Breast epithelium (tissue), 4 donors: ENCODE measurements at places on chromosomes 3 and 15. TPM values are rescaled to one million over a fixed set of nuclear protein-coding genes. Genes with fewer than 3 reads are reported as not detected.

The ANKDD1A gene
- 7.2 TPM for total RNA-seq

The MESP2 gene
- total RNA-seq: not detected

The RNF13 gene
- 95.0 TPM for total RNA-seq

The FOXL2 gene
- total RNA-seq: not detected

The RTP3 gene
- total RNA-seq: not detected

The SAXO2 gene
- 2.3 TPM for total RNA-seq

The CCDC54 gene
- total RNA-seq: not detected

The SEC11A gene
- total RNA-seq: 121 TPM

The GABRR3 gene
- total RNA-seq: not detected

The IL5RA gene
- 0.48 TPM for total RNA-seq

The WDR93 gene
- total RNA-seq: 0.80 TPM

DNA sequence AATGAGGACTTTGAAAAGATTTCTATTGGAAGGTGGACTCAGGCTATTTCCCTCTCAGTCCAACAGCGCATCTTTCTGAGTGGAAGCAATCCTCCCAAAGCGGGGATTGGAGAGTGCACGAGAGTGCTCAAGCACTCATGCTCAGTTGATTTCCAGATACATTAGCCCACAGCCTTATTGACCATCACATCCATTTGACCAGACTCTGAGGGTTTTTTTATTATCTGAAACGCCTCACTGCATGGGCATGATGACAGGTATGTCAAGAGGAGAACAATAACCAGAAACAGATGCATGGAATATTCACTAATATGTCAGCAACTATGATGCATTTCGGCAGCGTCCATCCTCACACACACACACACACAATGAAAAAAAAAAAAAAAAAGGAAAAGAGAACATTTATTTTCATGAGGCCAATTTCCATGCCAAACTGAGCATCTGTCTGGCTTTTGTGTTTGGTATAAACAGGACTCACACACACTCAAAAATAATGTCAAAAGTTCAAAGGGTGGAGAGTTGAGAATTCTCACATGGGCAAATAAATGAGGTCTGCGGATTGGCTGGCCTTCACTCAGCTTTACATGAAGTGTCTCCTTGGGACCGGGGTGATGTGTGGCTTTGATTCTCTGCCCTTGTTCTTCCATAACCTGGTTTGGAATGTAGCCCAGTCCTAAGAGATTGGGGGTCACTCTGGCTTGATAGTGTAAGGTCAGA, 371.6 kb downstream of the MCTP2 start:
- DNase-seq: no peak

GRCh38 chr3:156507285-156507684, 47.6 kb downstream of the SSR3 start:
- no peak for DNase-seq

DNA sequence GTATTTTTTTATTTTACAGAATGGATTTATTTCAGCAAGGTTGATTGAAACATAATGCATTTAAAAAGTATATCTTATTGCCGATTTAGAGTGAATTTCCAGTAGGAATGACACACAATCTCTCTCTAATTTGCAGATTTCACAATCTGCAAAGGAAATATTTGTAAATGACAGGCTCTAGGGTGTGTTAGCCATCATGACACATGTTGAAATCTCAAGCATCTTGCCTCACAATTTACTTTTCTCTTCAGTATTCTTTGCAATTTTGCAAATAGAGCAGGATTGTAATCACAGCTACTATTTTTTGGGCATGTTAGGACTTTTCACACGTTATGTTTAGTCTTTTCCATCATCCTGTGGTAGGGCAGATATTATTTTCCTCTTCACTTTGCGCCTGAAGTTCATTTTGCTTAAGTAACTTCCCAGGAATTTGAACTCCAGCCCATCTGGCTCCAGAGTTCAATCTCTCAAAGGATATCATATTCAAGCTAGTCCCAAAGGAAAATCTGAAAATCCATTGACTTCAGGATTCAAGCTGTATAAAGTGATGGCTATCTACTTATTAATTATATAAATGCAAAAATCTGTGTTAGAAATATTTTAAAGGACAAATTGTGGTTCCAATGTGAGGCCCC, 55.4 kb downstream of the ATP13A4 start:
- no peak for DNase-seq

DNA sequence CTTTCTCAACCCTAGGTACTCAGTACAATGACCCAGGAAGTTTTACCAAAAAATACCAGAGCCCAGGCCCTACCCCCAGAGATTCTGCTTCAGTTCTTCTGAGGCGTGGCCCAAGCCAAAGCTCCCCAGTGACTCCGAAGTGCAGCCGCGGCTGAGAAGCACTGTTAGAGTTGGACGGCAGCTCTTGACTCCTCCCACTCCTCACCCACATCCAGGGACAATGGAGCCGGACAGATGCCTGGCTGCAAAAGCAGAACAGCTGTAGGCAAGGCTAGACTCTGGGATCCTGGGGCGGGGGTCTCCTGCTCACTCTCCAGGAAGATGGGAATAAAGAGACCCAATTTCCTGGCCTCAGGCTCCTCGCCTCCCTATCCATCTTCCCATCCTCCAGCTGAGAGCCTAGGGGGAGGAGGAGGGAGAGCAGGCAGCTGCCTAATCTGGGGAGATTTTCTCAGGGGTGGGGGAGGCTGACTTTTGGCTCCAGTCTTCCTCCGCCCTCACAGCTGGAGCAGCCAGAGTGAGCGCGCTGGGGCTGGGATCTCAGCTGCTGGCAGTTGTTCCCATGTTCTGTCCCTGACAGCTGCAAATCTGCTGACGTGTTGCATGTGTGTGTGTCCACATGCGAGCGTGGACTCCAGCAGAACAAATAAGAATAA, 223.8 kb downstream of the OPA1 start:
- peak; percentile 69 for DNase-seq

GRCh38 chr15:59657635-59658125, 365 bp upstream of the GTF2A2 start:
- no peak for DNase-seq

- DNase-seq: no peak
Measured at GRCh38 chr3:47892286-47893040, 89.5 kb downstream of the DHX30 start.

- DNase-seq: no peak
Measured at GRCh38 chr3:15630646-15631350, 29.3 kb downstream of the BTD start.

GRCh38 chr15:58690703-58691102, 58.8 kb downstream of the ADAM10 start:
- no peak for DNase-seq

GRCh38 chr3:141129049-141129448, 77.9 kb downstream of the SPSB4 start:
- DNase-seq: no peak

- DNase-seq: no peak
Measured at GRCh38 chr3:194872669-194872977, 186.9 kb downstream of the FAM43A start.

DNA sequence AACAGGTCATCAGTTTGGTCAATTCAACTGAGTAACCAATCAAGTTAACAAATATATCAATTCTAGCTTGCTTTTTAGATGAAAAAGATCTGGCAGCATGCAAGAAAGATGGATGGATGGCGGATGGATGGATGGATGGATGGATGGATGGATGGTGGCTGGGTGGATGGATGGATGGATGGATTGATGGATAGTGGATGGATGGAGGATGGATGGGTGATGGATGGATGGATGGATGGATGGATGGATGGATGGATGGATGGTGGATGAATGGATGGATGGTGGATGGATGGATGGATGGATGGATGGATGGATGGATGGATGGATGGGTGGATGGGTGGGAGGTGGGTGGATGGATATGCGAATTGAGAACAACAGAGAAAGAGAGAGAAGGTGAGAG, 303.7 kb upstream of the IGF1R start:
- no peak for DNase-seq

DNA sequence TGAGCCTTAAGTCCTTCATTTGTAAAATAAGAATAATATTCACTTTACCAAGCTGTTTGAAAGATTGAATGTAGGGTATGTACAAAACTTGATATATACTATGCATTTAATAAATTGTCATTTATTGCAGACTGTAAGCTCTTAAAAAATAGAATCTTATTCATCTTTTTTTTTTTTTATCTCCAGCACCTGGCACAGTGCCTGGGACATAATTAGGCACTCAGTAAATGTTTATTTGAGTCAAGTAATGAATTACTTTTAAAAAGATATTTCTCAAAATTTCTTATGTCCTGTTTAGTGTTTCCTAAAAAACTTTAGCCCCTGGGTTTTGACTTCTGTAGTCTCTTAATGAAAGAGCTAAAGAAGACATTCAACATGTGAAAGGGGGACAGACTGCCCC, 71.7 kb downstream of the TOP2B start:
- DNase-seq: no peak

DNA sequence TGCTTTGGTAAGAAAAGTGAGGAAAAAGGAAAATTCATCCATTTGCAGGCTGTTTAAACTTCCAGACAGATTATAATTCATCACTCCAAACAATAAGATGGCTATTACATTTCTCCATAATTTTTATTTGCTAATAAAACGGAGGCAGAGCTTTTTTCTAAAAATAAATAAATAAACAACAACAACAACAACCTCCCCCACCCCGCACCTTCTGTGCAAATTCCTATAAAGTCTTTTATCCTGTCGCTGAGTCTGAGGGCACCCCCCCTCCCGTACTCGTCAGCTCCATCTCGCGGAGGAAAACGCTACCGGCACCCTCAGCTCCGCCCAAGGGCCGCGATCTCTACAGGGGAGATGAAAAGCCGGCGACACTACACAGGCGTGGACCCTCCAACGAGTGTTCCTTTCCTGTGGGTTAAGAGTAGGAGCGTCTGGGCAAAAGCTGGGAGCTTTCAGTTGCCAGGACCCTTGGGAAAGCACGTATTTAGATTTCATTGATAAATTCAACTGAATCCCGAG, 1.0 kb upstream of the ATP1B3 start:
- peak; percentile 85 for DNase-seq

- no peak for DNase-seq
Measured at GRCh38 chr3:77038930-77039605, 831 bp upstream of the ROBO2 start.

DNA sequence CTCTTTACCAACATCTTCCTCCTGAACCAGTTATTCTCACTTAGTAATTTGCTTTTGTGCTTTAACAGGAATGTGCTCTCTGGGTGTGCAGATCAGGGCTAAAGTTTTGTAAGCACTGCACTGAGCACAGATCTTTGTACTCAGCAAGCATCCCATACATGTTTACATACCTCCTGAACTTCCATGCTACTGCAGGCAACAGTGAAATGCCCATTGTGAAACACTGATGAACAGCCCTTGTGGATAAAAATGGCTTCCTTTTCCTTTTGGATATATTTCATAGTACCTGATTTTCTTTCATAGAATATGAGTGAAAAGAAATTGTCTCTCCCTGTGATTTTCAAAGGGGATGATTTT, 855.9 kb downstream of the MCTP2 start:
- DNase-seq: no peak

GRCh38 chr15:63018639-63019038, 23.9 kb upstream of the TPM1 start:
- DNase-seq: no peak

- no peak for DNase-seq
Measured at GRCh38 chr15:98581715-98582114, 66.6 kb upstream of the IGF1R start.

GRCh38 chr3:131406274-131406673, 24.7 kb downstream of the NUDT16 start:
- no peak for DNase-seq

DNA sequence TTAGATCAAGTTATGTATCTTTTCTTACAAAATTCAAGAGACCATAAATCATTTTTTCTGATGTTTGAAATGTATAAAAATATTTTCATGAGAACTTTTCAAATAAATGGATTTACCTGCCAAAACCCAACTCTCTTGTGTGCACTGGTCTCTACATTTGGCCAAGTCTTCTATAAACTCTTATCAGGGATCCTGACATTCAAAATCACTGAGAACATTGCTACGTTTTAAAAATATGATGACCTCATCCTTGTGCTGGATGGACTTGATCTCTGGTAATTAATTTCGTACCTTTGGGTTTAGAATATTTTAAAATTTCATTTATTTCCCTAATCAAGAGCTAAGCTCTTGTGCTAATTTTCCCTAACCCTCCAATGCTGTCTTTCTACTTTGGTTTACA, 127.4 kb downstream of the ATP8B4 start:
- no peak for DNase-seq

GRCh38 chr3:154334973-154335420, 10.7 kb upstream of the DHX36 start:
- no peak for DNase-seq

DNA sequence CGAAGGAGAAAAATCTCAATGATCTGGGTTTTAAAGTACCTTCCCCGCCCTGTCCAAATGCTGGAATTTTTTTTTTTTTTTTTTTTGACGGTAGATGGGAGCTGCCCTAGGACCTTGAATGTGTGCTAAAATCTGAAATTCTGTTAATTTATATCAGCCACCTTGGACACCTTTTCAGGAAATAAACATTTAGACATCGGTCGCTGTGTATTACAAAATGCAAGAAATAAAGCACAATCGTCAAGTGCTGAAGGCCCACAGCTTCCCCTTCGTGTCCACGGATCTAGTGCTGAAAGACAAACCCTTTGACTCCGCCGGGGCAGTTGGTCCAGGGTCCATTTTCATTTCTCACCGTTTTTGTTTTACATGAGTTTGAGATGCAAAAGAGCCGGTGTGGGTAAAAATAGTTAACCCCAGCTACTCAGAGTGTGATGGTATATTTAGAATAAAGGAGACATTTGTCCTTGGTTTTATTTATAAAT, 90.2 kb upstream of the CHD2 start:
- no peak for DNase-seq

DNA sequence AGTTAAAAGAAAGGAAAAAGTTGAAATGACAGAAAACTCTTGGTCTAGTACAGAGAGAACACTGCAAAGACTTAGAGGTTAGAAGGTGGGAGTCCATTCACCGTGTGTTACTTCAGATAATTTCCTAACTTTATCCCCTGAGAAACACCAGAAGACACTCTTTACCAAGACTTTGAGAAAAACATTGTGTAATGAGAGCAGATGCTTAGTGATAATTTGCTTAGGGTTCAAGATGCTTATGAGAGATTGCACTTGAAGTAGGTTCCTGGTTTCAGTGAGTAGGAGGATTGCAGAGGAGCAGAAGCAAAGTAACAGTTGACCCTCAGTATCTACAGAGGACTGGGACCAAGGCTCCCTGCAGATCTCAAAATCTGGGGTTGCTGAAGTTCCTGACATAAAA, 594.1 kb downstream of the NR2F2 start:
- DNase-seq: no peak

DNA sequence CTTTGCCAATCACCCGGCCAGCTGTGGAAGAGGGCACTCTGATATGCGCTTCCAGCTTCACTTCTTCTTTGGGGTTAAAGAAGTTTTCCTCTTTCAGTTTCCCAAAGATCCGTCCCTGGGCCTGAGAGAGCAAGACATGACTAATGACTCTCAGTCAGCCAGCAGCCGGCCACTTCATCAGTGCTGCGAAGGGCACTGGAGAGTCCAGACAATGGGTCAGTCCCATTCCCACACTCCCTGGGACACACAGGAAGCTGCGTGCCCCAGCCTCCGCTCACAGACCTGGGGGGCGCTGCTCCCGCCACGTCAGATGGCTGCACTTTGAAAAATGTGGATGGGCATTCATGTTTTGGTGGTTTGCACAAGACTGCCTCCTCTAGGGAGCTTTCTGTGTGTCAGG, 63.3 kb downstream of the SENP2 start:
- no peak for DNase-seq

- DNase-seq: no peak
Measured at GRCh38 chr15:101308604-101309435, 13.8 kb upstream of the SNRPA1 start.
